ENCODE measurements at places on chromosomes 3 and 15. TPM values are rescaled to one million over a fixed set of nuclear protein-coding genes. Genes with fewer than 3 reads are reported as not detected.

CXCR6 gene
- total RNA-seq, result not detected

DNA sequence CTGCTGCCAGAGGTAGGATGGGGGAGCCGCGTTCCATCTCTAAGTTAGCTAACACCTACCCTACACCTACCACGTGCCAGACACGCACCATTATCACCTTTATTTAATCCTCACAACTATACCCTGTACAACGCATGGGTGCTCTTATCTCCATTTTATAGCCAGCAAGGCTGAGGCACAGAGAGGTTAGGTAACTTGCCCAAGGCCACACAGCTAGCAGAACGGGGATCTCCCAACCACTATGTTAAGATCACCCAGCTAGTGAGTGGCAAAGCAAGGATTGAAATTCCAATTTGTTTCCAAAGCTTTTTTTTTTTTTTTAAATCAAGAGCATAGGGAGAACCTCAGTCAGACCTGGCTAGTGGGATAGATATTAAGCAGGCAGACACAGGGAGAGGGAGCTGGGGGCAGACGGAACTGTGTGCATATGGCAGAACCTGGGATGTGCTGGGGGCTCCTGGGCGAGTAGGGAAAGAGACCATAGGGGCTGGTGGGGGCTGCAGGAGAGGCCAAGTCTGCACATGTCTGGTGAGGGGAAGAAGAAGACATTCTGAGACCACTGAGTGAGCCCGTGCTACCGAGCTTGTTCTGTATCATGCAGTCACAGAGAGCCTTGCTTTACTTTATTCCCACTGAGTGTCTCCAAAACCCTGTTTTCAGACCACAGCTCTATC, 196.3 kb upstream of the TPM1 start:
- peaks cover 8% of the 10 kb centered on the region for H3K4me1 ChIP-seq
- no peaks in the 10 kb centered on the region for H3K27me3 ChIP-seq
- DNase-seq, result peak; percentile 65
- H3K36me3 ChIP-seq, result peaks cover 18% of the 10 kb centered on the region
- H3K27ac ChIP-seq, result no peak overlapping the region

DNA sequence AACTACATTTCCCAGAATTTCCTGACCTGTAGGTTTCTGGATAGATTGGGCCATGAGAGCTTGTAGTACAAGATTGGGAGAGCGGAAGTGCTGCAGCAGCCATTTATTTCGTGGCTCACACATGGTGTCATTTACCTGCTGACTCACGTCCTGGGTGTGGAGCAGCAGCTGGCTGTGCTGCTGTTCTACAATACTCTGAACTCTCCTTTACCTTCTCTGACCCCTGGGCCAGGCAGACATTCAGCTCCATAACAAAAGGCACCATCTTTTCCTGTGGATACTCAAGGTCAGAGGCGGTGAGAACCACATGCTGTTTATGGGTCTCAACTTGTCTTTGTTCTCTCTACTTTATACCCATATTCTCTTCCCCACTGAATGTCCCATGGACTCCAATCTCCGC, 490.2 kb downstream of the IGSF11 start:
- H3K4me3 ChIP-seq, result no peak overlapping the region
- H3K36me3 ChIP-seq, result peaks cover 15% of the 10 kb centered on the region
- H3K27me3 ChIP-seq, result no peaks in the 10 kb centered on the region

- H3K4me1 ChIP-seq, result peaks cover 14% of the 10 kb centered on the region
- H3K4me3 ChIP-seq, result no peak overlapping the region
- DNase-seq, result no peak
- peaks cover 35% of the 10 kb centered on the region for H3K36me3 ChIP-seq
- H3K27me3 ChIP-seq, result no peaks in the 10 kb centered on the region
- H3K27ac ChIP-seq, result peak overlapping the region; percentile 78
These were observed 6.7 kb upstream of the ZNF609 start for GRCh38 chr15:64453689-64454037.

DNA sequence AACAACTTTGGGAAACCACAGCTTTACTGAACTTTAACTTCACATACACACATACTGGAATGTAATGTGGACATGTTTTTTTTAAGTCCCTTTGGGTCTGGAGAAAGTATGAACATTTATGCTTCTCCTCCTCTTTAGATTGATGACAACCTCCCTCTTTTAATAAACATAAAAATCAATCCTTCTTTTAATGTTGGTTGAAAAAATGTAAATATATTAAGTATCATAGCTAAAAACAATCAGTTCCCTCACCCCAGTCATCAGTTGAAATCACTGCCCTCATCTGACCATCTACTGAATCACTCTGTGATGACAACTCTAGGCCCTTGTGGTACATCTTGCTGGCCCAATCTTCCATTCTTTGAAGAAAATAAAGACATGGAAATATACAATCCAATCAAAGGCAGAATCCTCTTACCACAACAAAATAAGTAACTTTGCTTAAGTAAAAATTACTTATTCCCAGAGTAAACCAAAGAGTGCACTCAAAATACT, 6.4 kb downstream of the AAGAB start:
- H3K4me3 ChIP-seq, result no peak overlapping the region
- H3K4me1 ChIP-seq, result no peaks in the 10 kb centered on the region
- no peak overlapping the region for H3K27ac ChIP-seq
